GM03348 (cell line): ENCODE measurements at places on chromosomes 12 and 14.

DNA sequence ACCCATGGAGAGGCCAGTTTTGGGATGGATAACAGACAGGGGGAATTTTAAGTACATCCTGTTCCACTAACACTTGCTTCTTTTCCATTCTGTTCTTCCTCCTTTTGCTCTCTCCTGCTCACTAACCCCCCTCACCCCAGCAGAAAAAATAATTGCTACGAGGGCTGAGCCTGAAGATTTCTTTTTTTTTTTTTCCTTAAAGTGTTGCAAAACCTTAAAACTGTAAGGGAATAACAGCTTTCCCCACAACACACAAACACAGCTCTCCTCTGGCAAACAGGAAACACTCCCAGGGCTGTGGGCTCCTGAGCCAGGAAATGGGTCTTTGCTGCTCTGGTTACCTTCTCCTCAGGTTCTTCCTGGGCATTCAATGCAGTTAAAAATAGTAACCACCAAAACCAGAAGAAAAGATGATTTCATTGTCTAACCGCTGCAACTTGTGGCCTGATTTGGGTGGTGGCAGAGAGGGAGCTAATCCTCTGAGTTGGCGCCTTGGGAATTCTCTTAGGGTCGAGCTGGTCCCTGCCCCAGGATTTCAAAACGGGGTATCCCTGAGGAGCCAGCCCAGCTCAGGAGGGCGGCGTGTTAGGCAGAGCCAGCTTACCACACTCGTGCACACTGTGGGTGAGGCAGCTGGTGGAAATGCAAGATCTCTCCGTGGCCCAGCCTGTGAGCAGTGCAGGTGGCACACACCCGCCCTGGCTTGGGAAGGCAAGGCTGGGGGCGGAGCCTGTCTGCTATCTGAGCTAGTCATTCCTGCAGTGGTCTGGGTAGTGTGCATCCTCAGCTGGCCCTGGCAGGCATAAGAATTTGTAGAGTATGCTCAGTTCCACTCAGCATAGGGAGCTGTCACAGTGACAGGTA, 17.1 kb upstream of the EMP1 start:
- DNase-seq: peak; percentile 56

DNA sequence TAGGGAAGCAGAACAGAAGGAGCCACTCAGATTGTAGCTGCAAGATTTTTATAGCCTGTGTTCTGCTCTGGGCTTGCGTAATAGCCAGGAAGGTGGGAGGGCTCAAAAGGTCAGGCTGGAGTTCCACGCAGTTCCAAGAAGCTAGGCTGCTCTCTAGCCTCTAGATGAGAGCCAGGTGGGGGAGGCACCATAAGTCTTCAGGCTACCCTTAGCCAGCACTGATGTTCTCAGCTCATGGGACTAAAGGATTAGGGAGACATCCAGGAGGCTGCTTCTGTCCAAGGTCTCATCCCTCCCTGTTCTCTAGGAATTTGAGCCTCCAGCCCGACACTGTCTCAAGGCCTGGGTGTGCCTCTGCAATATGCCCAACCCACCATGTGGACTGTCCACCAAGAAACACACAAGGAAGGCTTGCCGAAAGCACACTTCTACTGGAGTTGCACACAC, 1.7 kb downstream of the LMBR1L start:
- peak; percentile 63 for DNase-seq

DNA sequence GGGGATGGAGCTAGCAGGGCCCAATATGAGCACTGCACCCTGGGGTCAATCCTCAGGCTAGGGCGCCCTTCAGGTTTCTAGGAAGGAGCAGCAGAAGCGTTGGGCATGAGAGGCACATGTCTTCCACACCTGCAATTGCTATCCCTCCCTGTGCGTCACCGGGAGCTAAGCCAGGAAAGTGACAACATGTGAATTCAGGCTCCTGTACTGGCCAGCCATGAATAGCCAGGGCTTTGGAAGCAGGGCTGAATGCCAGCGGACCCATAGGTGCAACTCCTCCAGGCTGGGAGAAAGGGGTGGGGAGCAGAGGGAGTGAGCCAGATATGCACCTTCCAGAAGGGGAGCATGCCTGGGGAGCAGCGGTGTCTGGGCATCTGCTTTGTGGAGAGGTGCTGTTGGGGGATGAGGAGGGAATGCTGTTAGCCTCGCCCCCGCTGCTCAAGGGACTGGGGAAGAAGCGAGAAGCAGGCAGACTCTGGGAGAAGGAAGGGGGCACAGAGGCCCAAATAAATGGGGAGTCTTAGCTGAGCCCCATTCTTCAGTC, 6.1 kb downstream of the HOXC5 start:
- DNase-seq: no peak

DNA sequence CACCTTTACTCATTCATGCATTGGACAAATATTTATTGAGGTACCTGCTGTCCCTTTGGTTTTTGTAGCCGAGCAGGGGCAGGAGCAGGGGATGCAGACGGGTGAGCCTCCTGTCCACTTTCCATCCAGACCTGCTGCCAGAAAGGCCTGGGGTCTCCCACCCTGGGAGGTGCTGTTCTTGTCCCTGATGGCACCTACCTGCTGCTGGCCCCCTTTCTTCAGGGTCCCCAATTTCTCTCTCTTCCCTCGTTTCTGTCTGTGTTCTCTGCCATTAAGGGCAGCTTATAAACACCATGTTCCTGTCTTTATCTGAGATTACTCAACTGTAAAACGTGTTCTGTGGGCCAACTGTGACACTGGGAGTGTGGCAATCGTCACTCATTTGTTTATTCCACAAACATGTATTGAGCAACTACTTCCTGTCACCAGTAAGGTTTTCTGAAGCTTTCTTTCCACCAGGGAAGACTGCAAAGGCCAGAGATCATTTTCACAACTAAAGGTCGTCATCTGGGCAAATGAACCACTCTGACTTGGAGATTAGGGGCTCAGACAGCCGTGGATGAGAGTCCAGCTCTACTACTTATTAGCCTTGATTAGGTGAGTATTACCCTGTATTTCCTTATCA, at the start of gene HAL:
HAL (minus strand) TSS at position 311 of the 625 bp plus-strand sequence. CDS start 434 bp downstream, outside the sequence.
- DNase-seq: no peak

- DNase-seq: peak; percentile 63
Observed at GRCh38 chr14:52355016-52355431, 40.9 kb downstream of the PTGER2 start.

- peak; percentile 21 for DNase-seq
Observed at GRCh38 chr14:31297701-31298344, 90.2 kb upstream of the HECTD1 start.

DNA sequence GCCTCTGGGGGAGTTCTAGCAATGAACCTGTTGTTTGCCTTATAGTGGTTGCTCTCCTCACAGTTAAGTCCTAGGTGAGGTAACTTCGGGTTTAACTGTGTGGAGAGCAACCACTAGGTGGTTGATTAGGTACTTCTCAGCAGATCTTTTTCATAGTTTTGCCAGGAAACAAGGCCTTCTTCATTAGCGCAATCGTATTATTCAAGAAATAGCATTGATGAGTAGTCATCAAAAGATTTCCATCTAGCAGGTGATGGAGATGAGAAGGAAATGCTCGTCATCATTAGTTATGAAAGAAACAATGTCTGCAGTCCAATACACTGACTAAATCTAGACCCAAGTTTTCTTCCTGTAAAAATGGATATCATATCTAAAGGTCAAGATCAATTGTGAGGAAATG, 923.3 kb downstream of the AACS start:
- no peak for DNase-seq

- DNase-seq: no peak
Observed at GRCh38 chr14:87566991-87567390, 426.0 kb downstream of the GALC start.

GRCh38 chr14:101442451-101442850, 118.8 kb upstream of the DIO3 start:
- DNase-seq: no peak

DNA sequence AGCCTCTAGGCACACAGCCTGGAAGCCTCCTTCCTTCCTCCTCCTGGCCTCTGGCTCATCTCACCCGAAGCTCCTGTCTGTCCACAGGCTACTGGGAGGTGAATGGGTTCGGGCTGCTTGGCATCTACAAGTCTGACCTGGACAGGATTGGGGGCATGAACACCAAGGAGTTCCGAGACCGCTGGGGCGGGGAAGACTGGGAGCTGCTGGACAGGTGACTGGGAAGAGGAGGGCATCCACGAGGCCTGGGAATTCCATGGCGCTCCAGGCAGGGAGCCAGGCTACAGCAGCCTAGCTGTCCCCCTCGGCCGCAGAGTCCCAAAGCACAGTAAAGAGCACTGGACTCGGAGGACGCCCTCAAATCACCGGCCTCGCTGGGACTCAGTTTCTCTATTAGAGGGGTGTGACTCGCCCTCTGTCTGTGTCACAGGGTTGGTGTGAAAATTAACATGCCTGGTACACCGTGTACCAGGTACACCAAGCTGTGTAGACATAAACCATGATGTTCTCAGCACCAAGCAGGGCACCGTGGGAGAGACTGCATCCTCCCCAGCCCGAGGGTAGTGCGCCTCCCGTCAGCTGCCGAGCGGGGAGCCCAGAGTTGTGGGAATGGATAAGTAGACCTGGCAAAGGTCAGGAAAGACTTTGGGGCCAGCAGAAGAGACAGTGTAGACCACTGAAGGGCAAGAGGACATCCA, 99.6 kb downstream of the B4GALNT3 start:
- no peak for DNase-seq

- no peak for DNase-seq
Observed at GRCh38 chr12:123744836-123745235, 17.3 kb upstream of the DNAH10 start.

- no peak for DNase-seq
Observed at GRCh38 chr12:131980263-131980662, 30.5 kb downstream of the EP400 start.

DNA sequence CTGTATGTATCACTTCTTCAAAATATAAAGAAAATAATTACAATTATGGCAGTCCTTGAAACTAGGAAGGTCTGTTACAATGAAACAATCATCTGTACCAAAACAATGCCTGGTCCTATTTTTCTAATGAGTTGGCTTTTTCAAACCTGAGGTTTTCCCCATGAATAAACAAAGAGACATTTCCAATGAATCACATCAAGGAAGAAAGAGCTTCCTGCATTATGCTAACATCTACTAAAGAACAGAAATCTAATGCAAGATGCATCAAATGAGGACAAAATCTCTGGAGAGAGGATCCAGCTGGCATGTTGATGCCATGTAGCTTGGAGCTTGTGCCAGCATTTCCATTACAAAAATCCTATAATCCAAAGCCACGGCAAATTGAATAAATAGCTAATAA, 29.3 kb downstream of the NIN start:
- peak; percentile 35 for DNase-seq

GRCh38 chr12:130102266-130102665, 60.0 kb upstream of the FZD10 start:
- DNase-seq: no peak
